ENCODE measurements at places on chromosomes 6 and 20.
A peak's percentile ranks its signal among the peaks of the same experiment; 100 is the strongest.

- DNase-seq = peak; percentile 23
Measured at GRCh38 chr6:89144354-89144906, 1.4 kb upstream of the PM20D2 start.

DNA sequence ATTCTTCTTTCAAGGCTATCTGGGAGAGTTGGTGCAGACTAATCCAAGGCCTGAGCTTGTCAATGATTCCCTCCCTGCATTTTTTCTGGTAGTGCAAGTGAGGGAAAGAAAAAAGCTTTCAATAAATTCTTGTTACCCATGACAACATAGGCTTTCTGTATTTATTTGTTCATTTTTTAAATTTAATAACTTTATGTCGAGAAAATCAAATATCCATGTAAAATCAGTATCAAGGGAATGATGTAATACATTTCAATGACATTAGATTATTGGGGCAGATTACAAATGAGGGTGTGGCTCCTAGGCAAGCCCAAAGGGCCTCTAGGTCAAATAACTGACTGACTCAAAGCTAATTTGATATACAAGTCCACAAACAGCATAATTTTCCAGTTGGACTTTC is 104.0 kb downstream of the GJA1 start:
- DNase-seq = no peak

DNA sequence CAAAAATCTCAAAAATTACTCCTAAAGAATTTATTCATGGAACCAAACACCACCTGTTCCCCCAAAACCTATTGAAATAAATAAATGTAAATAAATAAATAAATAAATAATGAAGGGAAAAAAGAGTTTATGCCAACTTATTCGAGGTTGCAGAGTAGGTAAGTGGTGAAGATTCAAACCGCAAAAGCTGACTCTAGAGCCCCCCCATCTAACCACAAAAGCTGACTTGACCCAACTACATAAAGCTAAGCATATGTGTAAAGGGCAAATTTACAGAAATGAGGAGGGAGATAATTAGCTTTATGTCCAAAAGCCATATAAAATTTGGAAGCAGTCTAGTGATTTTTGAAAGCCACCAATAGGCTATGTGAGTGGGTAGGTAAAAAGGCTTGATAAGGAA is 486.9 kb downstream of the PKHD1 start:
- DNase-seq = no peak

DNA sequence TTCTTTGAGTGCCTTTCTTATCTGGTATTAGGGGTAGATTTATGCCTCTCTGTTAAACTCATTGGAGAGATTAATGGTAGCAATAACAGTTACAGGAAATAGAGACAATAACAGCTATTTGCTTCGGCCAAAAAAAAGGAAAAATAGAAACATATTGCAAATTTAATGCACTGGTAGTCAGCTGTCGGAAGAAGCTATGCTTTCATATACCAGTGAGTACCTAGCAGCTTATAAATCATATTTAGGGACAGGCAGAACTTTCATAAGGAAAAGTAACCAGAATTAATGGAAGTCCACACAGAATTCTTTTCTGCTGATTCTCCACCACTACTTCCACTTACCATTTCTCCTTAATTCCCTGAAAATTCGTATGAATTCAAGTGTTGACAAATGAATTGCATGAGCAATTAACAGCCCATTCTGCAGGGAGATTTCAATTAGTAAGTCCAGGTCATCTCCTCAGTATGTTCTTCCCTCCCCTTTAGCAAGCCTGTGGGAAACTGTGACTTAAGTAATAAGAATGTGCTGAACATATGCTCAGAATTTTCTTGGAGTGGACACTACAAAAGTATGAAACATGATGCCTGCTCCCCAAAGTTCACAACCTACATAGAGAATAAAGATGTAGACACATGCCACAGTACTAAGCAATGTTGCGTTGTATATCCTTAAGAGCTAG is 196.7 kb upstream of the KCNQ5 start:
- DNase-seq = no peak

- DNase-seq = no peak
Measured at GRCh38 chr20:34747479-34747878, 43.3 kb downstream of the TP53INP2 start.

DNA sequence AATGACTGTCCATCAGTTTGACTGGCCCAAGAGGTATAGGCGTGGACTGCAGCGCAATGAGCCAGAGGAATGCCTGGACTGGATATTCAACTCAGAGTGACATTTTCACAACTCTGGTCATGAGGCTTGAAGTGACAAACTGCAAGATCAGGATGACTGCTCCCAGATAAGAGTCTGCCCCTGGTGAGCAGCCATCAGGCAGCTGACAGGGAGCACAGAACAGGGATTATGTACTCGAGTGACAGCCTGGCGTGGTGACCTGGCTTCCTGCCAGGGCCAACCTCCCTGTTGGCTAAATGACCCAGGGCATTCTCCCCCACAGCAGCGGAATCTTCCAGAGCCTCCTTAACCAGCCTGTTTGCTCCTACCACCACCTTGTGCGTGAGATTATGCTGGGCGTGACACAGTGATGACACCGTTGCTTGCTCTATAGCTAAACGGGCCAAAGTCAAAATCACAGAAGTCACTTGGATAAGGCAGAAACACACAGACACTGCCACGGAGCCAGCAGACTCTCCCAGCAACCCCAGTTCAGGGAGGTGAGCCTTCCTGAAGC is 209.1 kb upstream of the JARID2 start:
- DNase-seq = no peak

DNA sequence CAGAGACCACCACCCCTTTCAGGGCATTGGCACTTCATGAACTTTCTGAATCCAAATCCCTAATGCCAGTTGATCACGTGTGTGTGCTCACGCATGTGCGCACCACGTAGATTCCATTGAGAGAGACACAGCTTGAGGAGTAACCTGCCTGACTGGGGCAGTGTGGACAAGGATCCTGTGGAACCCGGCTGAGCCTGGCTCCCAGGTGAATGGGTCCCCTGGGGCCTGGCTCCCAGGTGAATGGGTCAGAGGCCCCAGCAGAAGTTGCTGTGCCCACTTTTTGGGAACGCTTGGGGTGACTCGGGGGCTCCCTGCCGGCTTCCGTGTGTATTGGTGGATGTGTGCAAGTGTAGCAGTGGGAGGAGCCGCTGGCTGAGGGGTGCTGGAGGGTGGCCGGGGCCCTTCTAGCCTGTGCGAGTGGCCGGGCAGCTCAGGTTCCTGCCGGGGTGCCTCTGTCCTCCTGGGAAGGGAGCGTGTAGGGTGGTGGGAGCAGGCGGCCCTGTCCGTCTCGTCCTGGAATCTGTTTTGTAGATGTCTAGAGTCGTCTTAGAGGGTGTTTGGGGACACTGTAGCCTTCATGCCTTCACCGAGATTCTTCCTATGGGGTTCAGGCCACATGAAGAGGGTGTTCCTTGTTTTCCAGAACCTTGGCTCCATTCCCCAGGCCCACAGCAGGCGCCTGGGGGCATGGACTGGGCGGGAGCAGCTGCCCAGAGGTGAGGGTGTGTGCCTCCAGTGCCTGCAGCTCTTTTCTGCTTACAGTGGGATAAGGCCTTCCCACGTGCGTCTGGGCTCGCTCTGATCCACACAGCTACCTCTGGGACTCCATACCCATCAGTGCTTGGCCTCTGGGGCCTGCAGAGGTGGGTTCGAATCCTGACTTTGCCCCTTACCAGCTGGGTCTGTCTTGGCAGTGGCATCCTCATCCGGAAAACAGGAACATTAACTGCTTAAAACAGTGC is 3.2 kb downstream of the RBM38 start:
- DNase-seq = no peak

- DNase-seq = no peak
Measured at GRCh38 chr6:92043777-92044176, 1375.6 kb downstream of the EPHA7 start.

- DNase-seq = no peak
Measured at GRCh38 chr6:15048367-15048766, 197.5 kb upstream of the JARID2 start.

DNA sequence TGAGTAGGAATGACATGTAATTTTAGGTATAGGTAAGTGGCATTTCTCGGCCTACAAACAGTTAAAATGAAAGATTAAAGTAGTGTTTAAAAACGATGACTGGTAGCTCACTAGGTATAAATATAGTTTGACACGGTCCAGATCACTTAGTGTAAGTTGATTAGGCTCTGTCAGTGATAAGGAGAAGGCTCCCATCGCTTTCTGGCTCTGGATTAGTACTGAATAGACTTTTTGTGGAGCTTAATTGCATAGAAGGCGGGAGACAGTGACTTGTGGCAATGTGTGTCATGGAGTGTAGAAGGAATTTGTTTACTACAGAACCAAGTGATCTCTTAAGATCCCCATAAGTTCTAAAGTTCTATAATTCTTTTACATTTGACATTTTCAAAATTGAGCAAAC is 6.7 kb downstream of the PYGB start:
- DNase-seq = no peak

DNA sequence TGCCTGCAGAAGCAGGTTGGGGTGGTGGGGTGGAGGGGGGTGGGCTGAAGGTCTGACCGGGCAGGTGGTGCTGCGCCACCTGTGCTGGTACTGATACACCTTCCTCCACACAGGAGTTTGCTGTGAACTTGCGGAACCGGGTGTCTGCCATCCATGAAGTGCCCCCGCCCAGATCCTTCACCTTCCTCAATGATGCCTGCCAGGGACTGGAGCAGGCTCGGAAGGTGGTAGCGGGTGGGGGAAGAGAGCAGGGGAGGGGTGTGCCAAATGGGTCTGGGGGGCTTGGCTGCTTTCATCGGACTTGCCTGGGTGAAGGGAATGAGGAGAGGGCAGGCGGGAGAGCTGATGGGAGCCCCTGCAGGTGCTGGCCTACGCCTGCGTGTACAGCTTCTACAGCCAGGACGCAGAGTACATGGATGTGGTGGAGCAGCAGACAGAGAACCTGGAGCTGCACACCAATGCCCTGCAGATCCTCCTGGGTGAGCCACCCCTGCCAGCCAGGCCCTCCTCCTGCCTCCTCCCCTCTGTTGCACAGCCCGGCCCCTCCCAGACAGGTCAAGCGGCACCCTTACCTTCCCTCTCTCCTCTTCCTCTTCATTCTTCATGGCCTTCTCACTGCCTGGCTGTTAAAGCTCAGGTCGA is 6.7 kb downstream of the DNPH1 start:
- no peak for DNase-seq

Measured in GF-D8 (cell line).